ENCODE measurements at places on chromosomes 4 and X.
A peak's percentile ranks its signal among the peaks of the same experiment; 100 is the strongest.

DNA sequence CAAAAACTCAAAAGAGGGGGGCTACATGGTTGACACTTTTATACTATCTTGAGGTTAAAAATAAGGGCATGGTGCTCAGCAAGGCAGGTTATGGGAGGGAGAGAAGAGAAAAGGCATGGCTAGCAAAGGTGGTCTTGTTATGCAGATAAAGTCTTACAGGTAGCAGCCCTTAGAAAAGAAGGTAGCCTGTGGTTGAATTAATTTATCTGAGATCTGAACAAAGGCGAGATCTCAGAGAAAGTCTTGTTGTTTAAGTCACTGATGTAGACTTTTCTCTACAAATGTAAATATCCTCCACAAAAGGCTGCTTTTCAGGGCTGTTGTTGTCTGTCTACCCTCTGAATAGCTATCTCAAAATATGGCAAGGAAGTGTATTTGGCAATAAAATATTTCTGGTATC, 1250.4 kb downstream of the PCDH18 start:
- DNase-seq = no peak

DNA sequence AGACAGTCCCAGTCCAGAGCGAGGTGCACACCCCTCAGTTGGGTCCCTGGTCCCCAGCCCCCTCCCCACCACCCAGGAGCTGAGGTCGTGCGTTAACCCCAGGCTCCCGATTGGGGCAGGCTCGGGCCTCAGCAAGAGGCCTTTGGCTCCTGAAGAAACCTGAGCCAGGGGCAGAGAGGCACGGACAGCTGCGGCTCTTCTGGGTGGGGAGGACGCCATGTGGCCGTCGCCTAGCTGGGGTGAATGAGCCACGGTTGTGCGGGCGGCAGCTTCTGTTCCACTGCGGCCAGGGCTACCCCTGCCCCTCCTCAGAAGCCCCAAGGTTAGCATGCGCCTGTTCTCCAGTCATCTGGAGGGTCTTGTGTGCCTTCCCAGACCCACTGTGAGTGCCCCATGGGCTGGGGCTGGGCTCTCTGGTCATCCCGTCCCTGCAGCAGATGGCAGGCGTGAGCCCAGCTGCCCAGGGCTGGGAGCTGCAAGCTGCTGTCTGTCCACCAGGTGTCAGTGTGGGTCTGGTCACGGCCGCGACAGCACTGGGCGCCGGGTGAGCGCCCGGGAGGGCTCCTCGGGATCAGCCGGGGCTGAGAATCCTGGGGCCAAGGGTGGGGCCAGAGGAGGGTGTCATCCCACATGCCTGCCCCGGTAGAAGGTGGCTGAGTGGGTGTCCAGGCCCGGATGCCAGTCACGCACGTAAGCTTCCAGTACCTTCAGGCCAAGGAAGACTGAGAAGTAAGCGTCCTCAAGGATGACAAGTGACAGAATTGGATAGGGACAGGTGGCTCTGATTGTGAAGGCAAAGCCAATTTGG, 21.9 kb downstream of the ATP2B3 start:
- DNase-seq = peak; percentile 27

- DNase-seq = no peak
Observed at GRCh38 chrX:980587-981235, 231.7 kb downstream of the CRLF2 start.

- no peak for DNase-seq
Observed at GRCh38 chr4:74674750-74675149, 119.6 kb downstream of the BTC start.

DNA sequence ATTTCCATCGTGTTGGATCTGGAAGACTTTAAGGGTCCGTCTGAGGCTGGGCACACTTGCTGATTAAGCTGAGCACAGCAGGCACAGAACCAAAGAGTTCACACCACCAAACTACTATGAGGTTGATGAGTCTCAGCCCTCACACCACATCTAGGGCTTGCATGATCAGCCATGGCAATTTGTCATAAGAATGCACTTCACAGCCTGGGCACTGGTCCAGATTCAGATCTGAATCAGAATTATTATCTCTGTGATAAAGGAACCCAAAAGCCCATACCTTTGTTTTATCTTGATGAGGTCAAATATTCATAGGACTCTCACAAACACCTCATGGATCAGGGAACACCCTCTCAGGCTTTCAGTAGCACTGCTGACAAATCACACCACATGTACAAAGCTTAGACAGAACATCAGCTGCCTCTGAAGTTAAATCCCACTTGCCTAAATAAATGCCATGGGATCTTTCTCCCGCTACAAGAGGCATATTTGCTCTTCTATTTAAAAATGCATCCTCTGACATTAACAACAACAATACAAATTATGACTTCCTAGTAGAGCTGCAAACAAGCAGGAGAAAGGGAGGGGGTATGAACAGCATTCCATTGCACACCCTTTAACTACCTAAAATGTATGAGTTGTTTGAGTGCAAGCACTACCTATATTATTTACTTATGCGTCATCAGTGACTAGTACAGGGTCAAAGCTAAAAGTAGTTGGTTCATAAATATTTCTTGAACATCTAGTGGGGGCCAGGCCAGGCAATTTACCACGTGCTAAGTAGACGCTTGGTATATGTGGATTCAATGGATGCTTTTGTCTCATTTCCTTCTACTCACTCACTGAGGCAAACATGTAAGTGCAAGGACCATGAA, 186.3 kb upstream of the FGF13 start:
- no peak for DNase-seq

- DNase-seq = no peak
Observed at GRCh38 chr4:81827577-81828202, 356.0 kb upstream of the RASGEF1B start.

- no peak for DNase-seq
Observed at GRCh38 chr4:171785388-171785787, 27.8 kb upstream of the GALNTL6 start.

- no peak for DNase-seq
Observed at GRCh38 chrX:13647709-13648212, 5.2 kb upstream of the TCEANC start.

GRCh38 chr4:100017637-100018310, 67.7 kb upstream of the H2AZ1 start:
- no peak for DNase-seq

DNA sequence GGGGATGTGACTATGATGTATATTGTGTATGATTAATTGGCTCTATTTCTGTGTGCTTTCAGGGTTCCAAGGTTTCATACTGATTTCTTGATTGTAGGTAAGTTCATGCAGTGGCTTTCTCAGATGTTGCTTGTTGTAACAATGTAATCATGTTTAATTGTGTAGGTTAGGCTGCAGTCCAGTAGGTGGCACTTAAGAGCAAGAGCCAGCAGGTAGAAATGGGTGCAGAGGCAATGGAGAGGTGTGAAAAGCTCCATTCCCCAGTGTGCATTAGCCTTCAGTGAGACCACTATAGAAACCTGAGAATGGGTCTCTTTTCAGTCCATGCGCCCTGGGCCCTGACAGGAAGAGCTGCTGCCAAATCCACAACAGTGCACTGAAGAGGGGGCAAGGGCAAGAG, 28.2 kb downstream of the DCAF12L2 start:
- no peak for DNase-seq
